NCI-H2171 treated with DMSO at 0.1 percent for 48 hours (cell line): ENCODE measurements at places on chromosomes 7 and 10.

DNA sequence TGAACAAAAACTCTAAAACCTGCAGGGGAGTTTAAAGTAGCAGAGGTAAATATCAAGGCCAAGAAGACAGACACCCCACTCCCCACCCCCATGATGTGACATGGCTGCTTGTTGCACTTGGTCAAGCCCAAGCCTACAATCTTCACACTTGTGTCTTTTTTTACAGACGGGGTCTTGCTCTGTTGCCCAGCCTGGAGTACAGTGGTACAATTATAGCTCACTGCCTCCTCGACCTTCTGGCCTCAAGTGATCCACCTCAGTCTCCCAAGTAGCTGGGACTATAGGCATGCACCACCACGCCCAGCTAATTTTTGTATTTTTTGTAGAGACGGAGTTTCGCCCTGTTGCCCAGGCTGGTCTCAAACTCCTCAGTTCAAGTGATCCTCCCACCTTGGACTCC is 71.9 kb upstream of the CYTH3 start:
- DNase-seq, result no peak

GRCh38 chr10:124186956-124187355 is 93.6 kb upstream of the CHST15 start:
- no peak for DNase-seq

DNA sequence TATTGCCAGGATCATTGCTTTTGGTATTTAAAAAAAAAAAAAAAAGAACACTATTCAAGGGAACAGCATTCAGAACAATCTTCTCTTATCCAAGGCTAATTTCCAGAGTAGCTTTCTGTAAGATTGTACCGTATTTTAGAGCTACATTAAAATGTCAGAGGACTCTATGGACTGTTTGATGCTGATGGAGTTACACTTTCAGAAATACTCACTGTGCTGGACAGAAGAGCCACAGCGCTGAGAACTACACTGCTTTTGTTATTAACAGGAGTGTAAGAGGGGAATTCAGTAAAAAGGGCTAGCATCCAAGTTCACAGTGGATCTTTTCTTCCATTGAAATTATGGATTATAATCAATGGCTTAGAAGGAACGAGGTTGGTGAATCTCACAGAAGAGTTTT is 247.7 kb downstream of the AHR start:
- no peak for DNase-seq

DNA sequence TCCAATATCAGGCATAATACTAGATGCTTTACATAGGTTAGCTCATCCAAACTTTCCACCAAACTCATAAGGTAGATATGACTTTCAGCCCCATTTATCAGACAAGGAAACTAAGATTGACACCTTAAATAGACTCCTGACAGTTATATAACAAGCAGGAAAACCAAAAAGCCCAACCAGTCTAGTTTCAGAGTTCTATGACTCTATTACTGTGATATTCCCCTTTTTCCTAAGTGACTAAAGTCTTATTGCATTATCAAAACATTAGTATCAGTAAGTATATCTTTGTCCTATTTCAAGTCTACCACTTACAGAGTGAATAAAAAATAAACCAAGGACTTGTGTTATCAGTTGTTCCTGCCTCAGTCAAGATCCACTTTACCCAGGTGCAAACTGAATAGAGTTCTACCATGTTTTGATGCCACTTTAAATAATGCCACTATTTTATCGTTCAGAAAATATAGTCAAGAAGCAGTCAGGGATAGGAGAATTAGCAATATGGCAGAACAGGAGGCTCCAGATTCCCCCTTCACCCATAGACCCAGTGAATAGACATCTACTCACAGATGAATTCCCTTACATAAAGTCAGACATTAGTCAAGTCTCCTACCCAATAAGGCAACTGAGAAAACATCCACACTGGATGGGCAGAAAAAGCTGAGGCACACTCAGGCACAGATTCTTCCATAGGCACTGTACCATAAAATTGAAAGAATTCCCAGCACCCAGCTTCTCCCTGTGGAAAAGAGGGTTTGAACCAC is 74.1 kb downstream of the CRPPA start:
- DNase-seq, result no peak

- DNase-seq, result no peak
These were observed 33.1 kb downstream of the GPRIN2 start for GRCh38 chr10:46523119-46523961.

- DNase-seq, result no peak
These were observed 9.8 kb upstream of the ZNF22 start for GRCh38 chr10:44990965-44991364.

DNA sequence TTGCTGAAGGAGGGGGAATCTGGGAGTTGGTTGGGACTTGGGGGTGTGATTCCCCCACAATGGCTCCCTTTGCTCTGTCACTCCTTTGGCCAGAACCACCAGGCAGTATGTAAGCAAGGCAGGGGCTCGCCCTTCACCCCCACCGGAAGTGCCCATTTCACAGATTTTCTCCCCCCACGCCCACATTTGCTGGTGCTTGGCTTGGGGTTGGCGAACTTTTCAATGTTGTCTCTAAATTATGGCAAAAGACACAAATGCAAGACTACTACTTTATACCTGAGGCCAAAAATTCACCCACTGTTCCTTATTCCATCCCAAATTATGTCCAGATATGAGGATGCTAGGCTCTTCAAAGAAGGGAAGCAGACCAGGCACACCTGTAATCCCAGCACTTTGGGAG is 24.5 kb downstream of the RBAK start:
- no peak for DNase-seq

DNA sequence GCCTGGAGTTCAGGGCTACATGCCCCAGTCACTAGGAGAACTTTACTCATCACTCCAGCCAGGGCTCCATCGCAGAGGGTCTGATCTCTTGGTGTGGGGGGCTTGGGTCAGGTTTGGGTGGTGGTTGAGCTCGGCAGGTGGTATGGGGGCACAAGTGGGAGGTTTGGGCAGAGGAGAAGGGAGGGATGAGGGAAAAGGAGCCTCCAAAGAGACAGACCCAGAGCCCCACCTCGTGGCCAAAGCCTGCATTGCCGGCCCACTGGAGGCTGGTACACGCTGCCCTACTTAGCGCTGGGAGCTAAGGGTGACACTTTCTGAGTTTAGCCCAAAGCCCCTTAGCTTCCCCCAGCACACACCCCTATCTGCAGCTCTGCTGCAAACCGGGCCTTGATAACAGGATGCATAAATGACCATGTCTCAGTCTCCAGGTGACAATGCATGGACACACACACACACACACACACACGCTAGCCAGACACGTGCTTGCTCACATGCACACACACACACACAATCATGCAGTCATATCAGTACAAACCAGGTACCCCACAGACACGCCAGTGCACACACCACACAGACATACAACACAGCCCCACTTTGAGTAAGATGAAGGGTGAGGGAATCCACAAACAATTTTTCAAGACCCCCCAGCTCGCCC is 14.7 kb downstream of the LZTS2 start:
- DNase-seq, result peak; percentile 16

DNA sequence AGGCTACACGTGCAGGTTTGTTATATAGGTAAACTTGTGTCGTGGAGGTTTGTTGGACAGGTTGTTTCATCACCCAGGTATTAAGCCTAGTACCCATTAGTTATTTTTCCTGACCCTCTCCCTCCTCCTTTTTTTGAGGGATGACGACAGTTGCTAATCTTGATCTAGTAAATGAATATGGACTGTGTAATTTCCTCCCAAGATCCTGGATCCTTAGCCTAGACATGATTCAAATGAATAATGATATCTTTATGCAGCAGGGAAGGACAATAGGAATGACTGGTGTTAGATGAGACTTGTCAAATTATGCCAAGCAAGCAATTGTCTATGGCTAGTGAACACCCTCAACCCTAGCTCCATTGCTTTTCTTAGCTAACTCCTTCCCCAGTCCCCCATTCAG is 156.2 kb downstream of the PLPP4 start:
- no peak for DNase-seq

GRCh38 chr7:141949911-141950310 is 3.1 kb upstream of the CLEC5A start:
- no peak for DNase-seq

DNA sequence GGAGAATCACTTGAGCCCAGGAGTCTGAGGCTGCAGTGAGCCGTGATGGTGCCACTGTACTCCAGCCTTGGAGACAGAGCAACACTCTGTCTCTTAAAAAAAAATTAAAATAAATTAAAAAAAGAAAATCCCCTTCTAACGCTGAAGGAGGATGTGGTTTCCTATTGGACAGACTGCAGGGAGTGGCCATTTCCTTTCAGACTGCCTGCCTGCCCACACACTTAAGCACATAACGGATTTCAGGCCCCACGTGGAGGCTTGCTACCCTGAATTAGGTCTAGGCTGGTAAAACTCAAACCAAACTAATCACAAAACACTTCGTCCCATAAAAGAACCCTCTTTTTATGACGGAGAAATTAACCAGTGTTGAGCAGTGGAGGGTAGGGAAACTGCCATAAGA is 34.0 kb downstream of the GATA3 start:
- no peak for DNase-seq

DNA sequence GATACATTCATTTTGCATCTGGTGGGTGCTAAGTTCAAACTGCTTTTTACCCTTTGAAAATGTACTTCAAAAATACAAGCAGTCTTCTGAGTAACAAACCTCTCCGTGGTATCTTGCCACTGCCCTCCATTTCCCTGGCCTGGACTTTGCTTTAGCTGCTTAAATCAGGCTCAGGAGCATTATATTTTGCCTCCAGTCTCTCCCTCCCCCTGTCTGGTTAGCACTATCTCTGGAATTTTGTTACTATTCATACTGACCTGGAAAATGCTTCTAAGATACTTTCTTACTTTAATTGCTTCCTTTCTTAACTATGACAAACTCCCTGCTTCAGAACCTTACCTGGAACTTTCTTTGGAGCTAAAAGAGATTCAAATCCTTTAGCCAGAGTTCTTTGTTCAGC is 369.8 kb downstream of the GFRA1 start:
- no peak for DNase-seq

- no peak for DNase-seq
These were observed 48.6 kb upstream of the CNPY1 start for GRCh38 chr7:155594961-155595366.

GRCh38 chr7:151152643-151153513 is 14.6 kb downstream of the GBX1 start:
- no peak for DNase-seq

DNA sequence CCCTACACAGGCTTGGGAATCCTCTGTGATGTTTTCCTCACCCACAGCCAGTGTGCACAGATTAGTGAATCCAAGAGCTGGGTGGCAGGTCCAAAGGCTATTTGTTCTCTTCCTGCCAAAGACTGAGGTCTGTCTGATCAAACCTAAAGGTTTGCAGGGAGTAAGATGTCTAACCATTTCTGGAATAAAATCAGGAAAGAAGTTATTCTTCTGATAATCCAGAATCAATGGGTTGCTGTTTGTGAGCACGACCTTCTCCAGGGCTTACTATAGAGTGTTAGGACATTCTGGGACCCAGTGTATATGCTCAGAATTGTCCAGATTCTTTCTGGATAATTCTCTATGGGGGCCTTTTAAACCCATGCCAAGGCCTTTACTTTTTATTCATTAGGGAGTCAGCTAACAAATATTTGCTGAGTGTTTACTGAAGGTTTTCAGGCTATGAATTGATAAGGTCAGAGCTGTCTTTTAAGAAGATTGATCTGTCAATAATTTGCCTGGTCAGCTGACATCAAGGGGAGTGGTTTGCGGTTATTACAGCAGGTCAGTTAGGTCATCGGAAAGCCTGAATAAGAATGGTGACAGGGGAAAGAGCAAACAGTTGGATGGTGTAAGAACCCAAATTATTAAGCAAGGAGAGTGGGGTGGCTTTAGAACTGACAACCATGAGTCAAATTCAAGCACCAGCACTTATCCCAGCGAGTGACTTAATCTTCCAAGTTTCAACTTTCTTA is 7.5 kb upstream of the TECTB start:
- no peak for DNase-seq

GRCh38 chr10:29430101-29430500 is 141.2 kb downstream of the LYZL1 start:
- DNase-seq, result no peak

DNA sequence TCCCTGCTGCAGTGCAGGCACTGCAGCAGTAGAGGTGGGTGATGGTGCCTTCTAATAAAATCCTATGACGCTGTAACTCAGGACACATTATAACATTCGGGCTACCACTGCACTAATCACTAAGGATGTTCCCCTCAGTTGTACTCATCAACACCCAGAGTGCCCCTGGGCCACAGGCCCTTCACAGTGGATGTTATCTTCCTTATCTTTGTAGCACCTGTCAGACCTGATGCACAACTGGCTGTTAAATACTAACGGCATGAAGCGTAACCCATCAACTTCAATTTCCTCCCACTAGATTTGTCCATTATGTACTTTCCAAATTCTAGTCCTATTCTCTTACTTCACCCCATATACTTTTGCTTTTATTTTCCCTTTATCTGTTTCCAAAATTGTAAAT is 66.3 kb downstream of the PARD3 start:
- DNase-seq, result no peak

GRCh38 chr7:73442222-73442902 is 8.8 kb downstream of the FZD9 start:
- DNase-seq, result no peak

DNA sequence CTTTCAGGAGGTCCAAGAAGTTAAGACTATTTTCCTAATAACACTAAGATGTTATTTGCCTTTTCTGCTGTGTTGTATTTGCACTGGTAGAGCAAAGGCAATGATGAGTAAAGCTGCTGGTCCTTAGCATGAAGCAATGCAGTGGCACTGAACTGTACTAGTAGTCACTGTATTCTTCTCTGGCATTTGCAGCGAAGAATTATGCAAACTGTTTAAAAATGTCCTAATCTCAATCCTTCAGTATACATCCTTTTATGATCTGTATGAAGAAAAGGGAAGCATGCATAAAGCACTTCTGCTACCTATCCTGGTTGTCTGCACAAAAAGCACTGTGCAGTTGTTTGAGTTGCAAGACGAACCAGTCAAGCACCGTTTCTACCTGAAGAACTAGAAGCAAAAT is 20.4 kb downstream of the IGF2BP3 start:
- DNase-seq, result no peak

GRCh38 chr7:151038951-151039849 is 9.1 kb upstream of the ASIC3 start:
- DNase-seq, result no peak

DNA sequence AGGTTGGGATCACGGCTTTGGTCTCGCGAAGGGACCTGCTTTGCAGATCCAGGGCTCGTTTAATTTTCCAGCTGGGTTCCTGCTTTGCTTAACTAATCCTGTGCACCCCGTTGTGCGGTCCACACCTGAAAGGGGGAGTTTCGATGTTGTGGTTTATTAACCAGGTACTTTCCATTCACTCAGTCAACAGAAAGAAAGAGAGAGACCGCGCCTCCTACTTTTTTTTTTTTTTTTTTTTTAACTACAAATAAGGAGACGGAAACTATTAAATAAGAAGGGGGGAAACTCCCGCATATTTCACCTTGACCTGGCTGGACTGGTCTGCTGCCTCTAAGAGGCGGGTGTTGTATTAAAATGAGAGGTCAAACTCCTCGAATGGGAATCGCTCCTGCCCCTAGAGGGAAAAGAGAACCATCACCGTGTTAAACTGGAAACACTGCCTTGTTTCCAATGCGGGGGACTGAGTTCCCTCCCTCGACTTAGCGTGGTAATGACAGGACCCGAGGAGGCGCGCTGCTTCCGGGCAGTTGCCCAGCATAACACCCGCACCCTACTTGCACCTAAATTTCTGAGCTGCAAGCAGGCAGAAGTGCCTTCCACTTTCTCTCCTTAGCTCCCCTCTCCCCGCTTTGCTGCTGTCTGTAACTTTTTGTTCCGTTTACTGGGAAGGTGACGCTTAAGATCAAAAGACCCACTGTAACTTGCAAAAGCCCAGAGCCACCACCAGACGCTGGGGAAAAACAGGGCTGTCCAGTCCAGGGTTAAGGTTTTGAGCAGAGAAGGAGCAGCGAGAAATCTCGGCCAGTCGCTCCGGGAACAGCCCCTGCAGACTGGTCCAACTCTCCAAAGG is 1.1 kb upstream of the ITGB8 start:
- DNase-seq, result no peak
